OCI-LY7 (cell line): ENCODE measurements at places on chromosomes 1 and 21. TPM values are rescaled to one million over a fixed set of nuclear protein-coding genes. Genes with fewer than 3 reads are reported as not detected.
A peak's percentile ranks its signal among the peaks of the same experiment; 100 is the strongest.

DNA sequence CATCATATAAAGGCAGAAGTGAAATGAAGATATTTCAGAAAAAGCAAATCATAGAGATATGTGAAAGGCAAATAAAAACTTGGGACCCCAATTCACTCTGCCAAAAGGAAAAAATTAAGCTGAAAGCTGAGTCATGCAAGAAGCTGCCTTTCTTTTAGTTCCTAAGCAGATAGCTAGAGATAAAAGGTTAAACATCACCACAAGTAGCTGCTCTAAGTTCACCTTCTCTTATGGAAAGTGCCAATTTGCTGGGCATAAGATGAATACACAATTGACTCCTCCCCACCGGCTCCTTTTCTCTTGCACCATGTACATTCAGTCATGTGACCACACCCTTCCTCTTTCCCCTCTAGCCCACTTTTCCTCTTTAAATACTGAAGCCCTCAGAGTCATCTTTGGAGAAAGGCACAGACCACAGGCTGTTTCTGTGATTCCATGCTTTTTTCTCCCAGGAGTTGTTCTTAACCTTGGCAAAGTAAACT lies 5.4 kb upstream of the SUMO3 start:
- DNase-seq: no peak

- no peak for DNase-seq
Observed at GRCh38 chr1:245986404-245987218, 520.5 kb downstream of the SMYD3 start.

- no peak for DNase-seq
Observed at GRCh38 chr1:218459878-218460711, 115.0 kb downstream of the TGFB2 start.

- no peak for DNase-seq
Observed at GRCh38 chr1:112544011-112544688, 35.4 kb downstream of the WNT2B start.

- DNase-seq: peak; percentile 2
Observed at GRCh38 chr1:185559684-185560331, 174.4 kb upstream of the HMCN1 start.

GRCh38 chr1:107788206-107789202 lies 176.5 kb downstream of the VAV3 start:
- no peak for DNase-seq

GRCh38 chr1:160211046-160211790 lies 6.0 kb downstream of the PEA15 start:
- no peak for DNase-seq

GRCh38 chr1:6917067-6917466 lies 131.8 kb downstream of the CAMTA1 start:
- DNase-seq: no peak

GRCh38 chr1:165575468-165576099 lies 31.8 kb downstream of the LRRC52 start:
- no peak for DNase-seq

DNA sequence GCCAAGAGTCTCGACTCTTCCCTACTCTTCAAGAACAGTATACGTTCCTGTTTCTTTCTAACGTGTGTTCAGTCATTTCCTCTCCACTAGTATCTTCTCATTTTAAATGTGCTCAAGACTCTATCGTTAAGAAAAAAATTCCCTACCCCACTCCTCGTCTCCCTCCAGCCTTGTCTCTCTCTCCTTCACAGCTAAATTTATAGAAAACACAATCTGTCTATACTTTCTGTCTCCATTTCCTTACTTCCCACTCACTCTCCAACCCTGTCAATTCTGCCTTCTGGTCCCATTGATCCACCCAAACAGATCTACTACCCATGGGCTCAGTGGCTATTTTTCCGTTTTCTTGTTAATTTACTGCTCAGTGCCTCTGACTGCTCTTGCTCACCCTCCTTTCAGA lies 75.3 kb downstream of the CSMD2 start:
- no peak for DNase-seq

DNA sequence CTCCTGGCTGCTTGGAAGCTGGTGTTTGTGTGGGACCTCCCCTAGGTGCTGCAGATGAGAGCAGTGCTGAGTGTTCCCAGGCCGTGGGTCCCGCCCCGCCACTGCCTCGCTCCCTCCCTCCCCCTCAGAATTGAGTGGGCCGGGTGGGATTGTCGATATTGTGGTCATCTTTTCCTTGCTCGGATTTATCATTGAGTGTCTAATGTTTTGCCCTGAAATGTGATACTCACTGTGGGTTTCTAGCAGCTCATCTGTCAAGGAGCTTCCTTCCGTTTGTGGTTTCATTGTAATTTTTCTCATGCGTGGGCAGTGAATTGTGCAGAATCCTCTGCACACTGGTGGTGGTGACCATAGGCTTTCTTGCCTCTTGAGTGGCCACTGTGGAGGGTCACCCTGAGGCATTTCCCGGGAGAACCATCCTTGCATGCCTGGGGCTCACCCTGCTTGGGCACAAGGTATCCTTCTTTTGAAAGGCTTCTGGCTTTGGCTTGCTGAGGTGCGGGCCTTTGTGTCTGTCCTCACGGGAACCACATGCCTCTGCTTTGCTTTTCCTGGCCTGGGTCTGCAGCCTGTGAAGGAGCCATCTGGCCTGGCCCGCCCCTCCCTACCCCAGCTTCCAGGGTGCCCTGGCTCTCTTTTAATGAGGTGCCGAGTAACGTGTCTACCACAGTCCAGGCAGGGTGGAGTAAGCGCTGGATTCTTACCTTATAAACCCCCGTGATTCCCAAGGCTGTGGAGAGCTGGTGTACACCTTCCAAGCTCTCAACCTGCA lies 25.6 kb downstream of the SLX9 start:
- DNase-seq: no peak

GRCh38 chr1:64861611-64862010 lies 104.7 kb downstream of the JAK1 start:
- peak; percentile 48 for DNase-seq

GRCh38 chr1:84997667-84998600 lies 1.0 kb upstream of the MCOLN2 start:
- DNase-seq: peak; percentile 39

NUP210L gene
- 0.06 TPM in 2 replicates for total RNA-seq

TARDBP gene
- 277 and 278 TPM in 2 replicates for total RNA-seq

LPAR3 gene
- not detected in 2 replicates for total RNA-seq

MNDA gene
- not detected in 2 replicates for total RNA-seq

TACSTD2 gene
- not detected in 2 replicates for total RNA-seq

MAP1LC3C gene
- not detected in 2 replicates for total RNA-seq

LRRC7 gene
- total RNA-seq: not detected in 2 replicates

S100A1 gene
- not detected in 2 replicates for total RNA-seq

KCNA3 gene
- total RNA-seq: 43.6 and 54.5 TPM in 2 replicates

NKAIN1 gene
- not detected in 2 replicates for total RNA-seq

CNTN2 gene
- not detected in 2 replicates for total RNA-seq
